ENCODE measurements at places on chromosomes 1 and 21.

GRCh38 chr1:1591452-1591851 lies 8.5 kb downstream of the FNDC10 start:
- DNase-seq = no peak
- H3K36me3 ChIP-seq = no peaks in the 10 kb centered on the region
- no peak overlapping the region for H3K4me3 ChIP-seq
- no peak overlapping the region for H3K27ac ChIP-seq
- H3K4me1 ChIP-seq = no peaks in the 10 kb centered on the region
- no peaks in the 10 kb centered on the region for H3K27me3 ChIP-seq

DNA sequence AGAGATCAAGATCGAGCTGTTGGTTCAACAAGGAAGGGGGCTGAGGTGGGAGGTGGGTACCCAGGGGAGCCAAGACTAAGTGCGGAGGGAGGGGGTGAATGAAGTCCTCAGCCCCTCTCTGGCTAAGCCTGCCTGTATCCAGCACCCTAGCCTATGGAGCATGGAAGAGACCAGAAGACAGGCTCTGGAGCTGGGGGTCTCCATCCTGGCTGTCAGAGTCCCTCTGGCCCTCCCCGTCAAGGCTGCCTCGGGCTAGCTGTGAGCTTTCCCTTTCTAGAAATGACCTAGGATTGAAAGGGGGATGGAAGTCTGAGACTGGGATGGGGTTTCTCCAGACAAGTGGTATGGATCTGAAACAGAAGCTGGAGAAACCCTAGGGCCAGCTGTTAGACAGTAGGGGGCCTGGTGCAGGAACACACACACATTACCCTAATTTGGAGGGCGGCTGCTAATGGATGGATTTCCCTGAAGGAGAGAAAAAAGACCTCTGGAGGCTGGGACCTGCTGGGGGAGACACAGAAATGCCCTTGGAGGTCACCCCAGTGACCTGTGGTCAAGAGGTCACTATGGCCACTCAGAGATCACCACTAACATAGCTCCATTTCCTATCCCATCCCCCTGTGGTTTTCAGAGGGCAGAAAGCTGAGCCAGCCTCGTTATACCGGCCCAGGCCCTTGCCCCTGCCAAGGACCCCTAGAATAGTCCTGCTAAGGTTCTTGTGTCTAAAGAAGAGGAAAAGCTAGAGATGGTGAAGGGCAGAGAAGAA lies 107.8 kb downstream of the TMEM53 start:
- H3K36me3 ChIP-seq = no peaks in the 10 kb centered on the region
- H3K27ac ChIP-seq = no peak overlapping the region
- no peaks in the 10 kb centered on the region for H3K4me1 ChIP-seq
- no peak for DNase-seq
- H3K27me3 ChIP-seq = peaks cover 9% of the 10 kb centered on the region

GRCh38 chr1:154550657-154551056 lies 7.8 kb downstream of the UBE2Q1 start:
- no peaks in the 10 kb centered on the region for H3K27me3 ChIP-seq
- peaks cover 25% of the 10 kb centered on the region for H3K4me1 ChIP-seq
- no peak overlapping the region for H3K27ac ChIP-seq
- no peak for DNase-seq
- H3K4me3 ChIP-seq = no peak overlapping the region
- H3K36me3 ChIP-seq = peaks cover 54% of the 10 kb centered on the region

DNA sequence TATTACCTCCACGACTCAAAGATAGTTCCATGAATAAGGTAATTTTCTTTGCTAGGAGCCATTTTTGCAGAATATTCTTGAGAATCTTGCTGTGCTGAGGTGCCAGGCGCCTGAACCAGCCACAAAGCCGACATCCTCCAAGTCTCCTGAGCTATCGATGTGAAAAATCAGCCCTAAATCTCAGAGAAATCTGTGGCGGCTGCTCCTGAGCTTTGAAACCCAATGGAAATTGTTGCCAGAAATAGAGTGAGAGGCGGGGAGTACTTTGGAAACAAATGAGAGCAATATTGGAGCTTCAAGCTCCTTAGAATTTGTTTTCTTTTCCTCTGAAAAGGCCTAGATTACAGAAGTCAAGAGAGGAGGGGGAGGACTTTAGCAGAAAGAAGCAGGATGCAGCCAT lies 6.3 kb downstream of the CAMK1G start:
- no peak overlapping the region for H3K27ac ChIP-seq
- no peak for DNase-seq
- H3K4me1 ChIP-seq = no peaks in the 10 kb centered on the region
- H3K36me3 ChIP-seq = no peaks in the 10 kb centered on the region
- peaks cover 39% of the 10 kb centered on the region for H3K27me3 ChIP-seq

DNA sequence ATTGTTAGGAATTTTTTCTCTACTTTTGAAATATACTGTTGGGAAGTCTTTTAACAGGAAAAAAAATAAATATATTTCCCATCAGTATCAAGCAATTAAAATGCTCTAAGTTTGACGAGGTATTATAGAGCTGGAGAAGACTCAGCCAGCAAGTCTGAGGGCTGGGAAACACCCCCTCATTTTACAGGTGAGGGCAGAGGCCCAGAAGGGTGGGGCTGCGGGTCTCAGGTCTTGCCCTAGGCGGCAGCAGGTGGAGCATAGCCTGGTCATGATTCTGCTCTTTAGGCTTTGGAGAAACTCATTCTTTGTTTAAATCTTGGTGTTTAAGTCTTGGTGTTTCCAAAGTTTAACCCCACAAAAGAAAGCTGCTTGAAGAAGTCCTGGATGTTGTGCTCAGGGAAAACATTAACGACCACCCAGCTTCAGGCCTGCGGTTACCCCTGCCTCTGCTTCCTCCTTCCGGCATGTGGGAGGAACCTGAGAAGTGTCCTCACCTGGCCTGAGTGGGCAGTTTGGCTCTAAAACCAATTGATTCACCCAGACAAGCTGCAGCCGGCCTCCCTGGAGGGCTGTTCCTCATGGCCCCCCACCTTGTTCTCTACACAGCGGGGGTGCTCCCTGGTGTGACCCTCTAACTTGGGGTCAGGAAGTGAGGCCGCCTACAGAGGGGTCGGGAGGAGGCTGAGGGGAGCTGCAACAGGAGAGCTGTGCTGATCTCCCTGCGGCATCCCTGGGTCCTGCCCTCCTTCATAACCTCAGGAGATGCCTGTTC lies 41.7 kb downstream of the OLFML2B start:
- H3K36me3 ChIP-seq = no peaks in the 10 kb centered on the region
- H3K4me1 ChIP-seq = no peaks in the 10 kb centered on the region
- H3K27me3 ChIP-seq = no peaks in the 10 kb centered on the region
- DNase-seq = no peak

Measured in activated T-helper 1 cell treated with anti-CD3 and anti-CD28 coated beads, Interleukin-12 subunit alpha, Interleukin-12 subunit beta, Interleukin-2, Interleukin-4 antibody, amounts not matched to agents 30 ng/mL and 10 ng/mL and 1 ng/mL, durations not matched to agents 14 hours and 24 hours and 36 hours (primary cell).